ENCODE measurements at places on chromosomes 1 and 21.

DNA sequence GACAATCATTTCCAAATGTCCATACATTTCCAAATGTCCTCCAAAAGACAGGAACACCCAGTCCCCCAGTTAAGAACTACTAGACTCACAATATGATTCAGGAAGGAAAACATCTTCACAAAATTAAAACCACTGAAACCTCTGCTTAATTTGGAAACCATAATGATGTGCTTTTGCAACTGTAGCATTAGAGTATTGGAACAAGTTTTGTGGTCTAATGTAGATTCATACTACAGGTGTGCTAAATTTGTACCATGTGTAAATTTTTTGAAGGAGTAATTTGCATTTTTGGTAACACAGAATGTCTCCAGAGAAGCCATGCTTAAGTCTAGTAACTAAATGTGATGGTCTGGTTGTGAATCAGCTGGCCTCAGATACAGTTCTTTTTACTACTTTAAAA, 129.6 kb downstream of the DPYD start:
- DNase-seq = no peak

DNA sequence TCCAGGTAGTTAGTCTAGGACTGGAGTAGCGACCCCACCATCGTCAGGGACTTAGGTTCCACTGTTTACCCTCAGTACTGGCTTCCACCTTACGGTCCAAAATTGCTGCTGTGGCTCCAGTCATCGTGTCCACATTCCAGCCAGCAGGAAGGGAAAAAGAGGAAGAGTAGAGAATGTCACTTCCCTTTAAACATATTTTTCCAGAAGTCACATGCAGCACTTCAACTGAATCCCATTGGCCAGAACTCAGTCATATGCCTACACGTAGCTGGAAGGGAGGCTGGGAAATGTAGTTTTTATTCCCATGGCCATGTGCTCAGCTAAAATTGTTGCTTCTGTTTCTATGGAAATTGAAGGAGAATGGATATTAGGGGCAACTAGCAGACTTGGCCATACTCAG, 84.1 kb upstream of the SELENON start:
- DNase-seq = no peak

- peak; percentile 78 for DNase-seq
These were observed 15.3 kb upstream of the RNF187 start for GRCh38 chr1:228471762-228472398.

DNA sequence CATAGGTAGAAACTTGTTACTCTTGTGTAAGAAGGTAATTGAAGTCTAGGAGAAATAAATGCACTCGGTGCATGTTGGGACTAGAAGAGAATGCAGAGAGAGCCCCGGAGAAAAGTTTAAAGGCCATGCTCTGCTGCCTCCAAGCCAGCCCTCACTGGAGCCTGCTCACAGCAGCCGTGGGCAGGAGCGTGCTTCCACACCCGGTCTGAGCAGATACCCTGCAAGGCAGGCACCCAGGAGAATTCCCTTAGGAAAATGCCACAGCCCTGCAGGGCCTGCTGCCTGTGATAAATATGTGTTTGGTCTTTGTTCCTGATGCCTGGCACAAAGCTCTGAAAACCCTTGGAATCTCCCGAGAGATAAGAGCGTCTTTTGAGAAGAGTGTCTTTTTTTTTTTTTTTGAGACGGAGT, 22.8 kb downstream of the C2CD2 start:
- DNase-seq = no peak

DNA sequence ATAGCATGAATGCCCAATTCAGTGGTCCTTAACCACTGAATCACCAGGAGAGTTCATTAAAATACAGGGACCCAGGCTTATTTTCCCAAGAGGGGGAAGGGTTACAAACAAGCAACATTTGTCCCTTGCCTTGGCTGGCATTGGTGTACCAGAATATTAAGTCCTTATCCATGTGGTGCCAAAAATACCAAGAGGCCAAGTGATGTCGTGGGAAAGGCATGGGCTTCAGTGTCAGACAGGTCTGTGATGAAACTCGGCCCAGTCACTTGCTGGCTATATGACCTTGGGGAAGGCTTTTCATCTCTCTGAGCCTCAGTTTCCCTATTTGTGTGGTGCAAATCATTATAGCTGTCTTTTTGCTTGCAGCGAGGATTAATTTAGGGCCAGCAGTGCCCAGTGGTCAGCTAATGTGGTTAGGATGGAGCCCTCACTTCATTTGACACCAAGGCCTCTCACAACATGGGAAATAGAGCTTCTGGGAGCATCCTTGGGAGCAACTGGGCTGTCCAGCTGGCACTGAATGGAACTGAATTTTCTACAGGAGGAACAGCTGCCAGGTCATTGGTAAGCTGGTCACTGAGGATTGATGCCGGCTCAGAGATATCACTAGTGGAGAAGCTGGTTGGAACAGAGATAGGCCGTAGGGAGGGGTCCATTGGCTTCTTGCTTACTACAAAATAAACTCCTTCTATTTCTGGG, 77.2 kb upstream of the PPP2R5A start:
- no peak for DNase-seq

GRCh38 chr1:172646653-172647052, 12.2 kb upstream of the FASLG start:
- DNase-seq = no peak

DNA sequence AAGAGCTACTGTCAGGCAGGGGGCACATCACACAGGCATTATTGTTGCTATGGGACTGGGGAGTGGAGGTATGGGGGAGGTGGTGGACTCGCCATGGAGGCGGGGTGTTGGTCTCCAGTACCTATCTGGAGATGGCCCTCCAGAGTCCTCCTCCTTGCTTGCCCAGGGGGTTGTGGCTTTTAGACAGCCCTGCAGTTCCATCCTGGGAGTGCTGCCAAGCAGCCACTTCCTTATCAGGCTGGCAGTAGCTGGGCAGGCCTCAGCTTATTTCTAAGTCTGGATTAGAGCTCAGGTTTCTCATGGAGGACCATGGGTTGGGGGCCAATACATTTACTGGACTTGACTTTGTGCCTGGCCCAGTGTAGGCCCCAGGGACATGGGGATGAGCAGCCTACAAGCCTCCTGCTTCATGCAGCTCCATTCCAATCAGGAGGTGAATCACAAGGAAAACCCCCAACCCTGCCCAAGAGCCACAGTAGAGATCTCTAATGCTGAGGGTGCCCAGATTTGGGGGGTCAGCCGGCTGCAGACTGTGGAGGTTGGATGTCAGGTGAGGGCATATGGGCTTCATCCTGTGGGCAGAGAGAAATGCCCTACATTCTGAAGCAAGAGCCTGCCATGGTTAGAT, 210.7 kb upstream of the EDN2 start:
- no peak for DNase-seq

DNA sequence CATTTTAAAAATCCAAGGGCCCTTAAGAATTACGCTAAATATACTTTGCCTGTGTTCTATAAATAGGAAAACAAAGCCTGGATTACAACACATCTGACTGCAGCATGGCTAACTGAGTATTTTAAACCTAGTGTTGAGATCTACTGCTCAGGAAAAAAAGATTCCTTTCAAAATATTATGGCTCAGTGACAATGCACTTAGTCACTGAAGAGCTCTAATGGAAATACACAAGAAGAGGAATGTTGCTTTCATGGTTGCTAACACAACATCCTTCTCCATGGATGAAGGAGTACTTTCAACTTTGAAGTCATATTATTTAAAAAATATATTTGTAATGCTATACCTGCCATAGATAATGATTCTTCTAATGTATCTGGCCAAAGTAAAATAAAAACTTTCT, 248.3 kb upstream of the NEGR1 start:
- no peak for DNase-seq

GRCh38 chr1:29708381-29708780, 472.1 kb downstream of the PTPRU start:
- no peak for DNase-seq

DNA sequence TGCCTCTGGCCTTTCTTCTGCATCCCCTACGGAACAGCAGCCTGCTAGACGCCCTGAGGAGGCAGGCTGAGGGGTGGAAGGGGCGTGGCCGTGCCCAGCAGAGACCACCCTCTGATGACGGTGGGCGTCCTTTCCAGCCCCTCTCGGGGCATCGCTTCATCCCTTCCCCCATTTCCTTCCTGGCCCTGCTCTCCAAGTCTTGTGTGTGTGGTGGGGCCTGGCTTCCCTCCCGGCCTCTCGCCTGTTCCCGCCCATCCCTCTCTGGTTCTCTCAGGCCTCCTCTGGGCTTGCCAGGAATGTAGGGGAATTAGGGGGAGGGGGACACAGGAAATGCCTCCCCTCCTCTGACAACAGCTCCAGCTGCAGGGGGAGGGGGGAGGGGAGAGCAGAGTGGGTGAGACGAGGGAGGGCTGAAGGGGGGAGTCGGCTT, 51.1 kb downstream of the SKI start:
- DNase-seq = no peak

GRCh38 chr1:193747579-193747978, 561.2 kb upstream of the B3GALT2 start:
- DNase-seq = no peak

- DNase-seq = no peak
These were observed 15.8 kb downstream of the STIL start for GRCh38 chr1:47298025-47298699.

DNA sequence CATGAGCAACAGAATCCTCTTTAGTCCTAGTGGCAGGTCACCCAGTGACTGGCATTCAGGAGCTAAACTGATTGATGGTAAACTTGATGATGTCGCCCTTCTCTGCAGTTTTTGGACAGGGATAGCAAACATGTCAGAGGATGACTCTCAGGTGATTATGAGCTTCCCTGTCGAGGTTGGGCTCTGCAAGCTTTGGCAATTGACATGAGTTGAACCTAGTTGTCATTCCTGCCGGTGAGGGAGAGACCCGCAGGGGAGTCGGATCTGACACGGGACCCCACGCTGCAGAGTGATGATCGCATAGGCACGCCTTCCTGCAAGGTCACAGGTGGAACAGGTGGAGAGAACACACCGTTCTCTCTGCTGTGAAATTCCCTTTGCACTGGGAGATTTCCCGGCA, 438.0 kb upstream of the VAMP3 start:
- DNase-seq = no peak

DNA sequence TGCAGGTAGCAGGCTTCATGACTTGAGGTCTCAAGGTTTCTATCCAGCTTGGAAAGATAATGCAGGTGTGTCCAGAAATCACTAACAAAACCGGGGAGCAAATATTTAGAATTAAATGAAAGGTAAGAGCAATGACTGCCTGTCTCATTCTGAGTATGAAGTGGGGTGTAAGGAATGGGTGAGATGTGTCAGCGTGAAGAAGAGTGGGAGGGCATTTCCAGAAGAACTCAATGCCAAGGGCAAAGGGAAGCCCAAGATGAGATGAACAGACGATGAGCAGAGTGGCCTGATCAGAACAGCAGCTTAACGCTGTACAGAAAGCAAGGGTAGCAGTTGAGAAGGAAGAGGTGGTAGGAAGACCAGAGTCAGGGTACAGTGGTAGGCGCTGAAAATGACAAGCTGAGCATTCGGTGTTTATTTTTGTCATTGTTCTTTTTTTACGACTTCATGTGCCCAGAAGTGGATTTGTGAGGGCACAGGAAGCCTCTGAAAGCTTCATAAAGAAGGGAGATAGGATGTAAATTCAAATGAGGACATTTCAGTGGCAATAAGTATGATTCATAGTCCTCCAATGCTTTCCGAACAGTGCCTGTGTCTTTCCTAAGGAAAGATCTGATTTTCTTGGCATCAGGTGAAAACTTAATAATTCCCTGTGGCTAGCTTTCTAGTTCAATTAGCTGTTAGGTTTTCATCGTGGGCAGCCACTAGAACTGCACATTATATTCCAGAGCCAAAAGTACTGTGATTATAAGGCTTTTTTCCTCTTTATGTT, 190.5 kb downstream of the APP start:
- DNase-seq = no peak

DNA sequence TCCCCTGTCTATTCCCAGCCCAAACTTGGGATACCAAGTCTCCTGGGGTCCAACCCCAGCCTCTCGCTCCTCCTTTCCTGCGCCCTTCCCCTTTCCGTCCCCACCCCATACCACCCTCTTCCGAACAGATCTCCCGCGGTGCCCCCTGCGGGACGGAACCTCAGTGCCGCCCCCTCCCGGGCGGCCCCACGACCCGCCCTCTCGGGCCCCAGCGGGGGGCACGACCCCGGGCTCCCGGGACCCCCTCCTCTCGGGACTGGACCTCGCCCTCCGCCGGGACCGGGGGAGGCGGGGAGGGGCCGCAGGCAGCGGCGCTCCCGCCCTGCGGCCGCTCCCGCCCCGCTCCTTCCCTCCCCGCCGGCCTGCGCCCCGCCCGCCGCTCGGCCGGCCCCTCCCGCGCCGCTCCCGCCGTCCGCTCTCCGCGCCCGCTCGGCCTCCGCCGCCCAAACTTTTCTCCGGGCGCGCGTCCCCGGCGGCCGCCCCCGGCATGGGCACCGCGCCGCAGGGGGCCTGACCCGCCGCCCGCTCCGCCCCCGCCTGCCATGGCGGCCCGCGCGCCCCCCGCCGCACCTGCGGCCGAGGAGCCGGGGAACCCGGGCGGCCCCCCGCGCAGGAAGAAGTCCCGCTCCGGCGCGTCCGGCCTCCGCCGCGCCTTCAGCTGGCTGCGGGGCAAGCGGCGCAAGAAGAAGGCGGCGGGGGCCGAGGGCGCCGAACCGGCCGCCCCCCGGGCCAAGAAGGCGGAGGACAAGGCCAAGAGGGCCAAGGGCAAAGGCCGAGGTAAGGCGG, 39.0 kb upstream of the SYNC start:
- DNase-seq = no peak

GRCh38 chr1:17757426-17757825, 2.3 kb downstream of the ACTL8 start:
- no peak for DNase-seq

- no peak for DNase-seq
These were observed 203.0 kb downstream of the TOMM20 start for GRCh38 chr1:234925440-234926263.

DNA sequence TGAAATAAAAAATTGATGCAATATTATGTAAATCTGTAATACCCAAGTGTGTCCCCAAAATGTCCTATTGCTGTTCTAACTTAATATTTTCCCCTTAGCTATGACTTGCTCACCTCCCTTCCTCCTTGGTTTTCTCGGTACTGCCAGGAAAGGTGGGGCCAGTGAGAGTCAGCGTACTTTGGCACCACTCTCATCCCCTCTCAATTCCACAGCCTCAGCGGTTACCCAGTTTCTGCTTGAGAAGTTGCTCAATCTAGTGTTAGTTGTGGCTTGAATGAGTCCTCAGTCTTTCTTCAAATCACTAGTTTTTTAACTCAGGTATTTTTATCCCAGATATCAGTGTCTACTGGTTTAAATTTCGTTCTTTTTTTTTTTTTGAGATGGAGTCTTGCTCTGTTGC, 32.3 kb downstream of the BCAS2 start:
- no peak for DNase-seq

GRCh38 chr1:223772771-223773160, 60.4 kb downstream of the CAPN2 start:
- no peak for DNase-seq

DNA sequence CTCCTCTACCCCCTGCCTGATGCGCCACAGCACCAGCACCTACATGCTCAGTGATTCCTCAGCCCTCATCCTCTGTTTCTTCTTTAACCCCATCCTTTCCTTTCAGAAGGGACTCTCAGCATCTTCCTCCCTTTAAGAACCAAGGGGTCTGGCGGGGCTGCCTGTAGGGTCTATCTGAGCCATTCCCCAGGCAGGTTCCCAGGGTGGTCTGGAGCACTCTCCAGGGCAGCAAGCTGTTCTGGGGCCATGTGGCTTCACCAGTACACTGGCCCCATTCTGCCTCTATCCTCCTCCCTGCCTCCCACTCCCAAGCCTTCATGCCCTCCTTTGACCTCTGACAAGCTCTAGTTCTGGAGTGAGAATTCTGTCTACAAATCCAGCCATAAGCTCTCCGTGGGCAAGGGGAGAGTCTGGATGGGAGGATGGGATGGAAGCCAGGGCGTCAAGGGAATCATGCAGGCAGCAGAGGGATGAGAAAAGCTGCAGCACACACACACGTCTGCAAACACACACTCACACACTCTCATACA, 10.4 kb downstream of the BATF3 start:
- DNase-seq = no peak
